LoVo (cell line): ENCODE measurements at places on chromosomes 7 and 10.

DNA sequence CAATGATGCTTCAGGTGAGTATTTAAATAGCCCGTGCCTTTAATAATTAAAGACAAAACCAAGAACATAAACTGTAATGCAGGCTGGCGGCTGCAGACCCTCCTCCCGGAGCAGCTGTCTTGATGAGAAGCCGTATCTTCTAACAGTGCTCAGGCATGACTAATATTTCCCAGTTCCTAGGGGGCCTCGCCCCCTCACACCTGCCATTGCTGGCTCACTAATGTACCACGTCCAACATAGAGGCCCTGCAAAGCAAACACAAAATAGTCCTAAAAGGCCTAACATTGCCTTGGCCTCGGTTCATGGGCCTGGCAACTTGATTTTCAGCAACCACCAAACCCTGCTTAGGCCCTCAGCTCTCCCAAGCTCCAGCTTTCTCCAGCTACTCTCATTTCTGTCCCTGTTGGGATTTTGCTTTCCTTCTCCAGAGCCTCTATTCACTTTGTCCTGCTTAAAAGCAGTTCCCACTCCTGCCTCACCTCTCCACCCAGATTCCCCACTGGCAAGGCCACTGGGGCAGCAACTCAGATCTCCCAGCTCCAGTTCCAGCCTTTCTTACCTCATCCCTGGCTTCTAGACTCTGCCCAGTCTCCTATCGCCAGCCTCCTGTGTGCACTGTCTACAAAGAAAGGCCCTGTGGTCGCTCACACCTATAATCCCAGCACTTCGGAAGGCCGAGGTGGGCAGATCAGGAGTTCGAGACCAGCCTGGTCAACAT, 16.2 kb downstream of the SORBS1 start:
- DNase-seq: no peak

DNA sequence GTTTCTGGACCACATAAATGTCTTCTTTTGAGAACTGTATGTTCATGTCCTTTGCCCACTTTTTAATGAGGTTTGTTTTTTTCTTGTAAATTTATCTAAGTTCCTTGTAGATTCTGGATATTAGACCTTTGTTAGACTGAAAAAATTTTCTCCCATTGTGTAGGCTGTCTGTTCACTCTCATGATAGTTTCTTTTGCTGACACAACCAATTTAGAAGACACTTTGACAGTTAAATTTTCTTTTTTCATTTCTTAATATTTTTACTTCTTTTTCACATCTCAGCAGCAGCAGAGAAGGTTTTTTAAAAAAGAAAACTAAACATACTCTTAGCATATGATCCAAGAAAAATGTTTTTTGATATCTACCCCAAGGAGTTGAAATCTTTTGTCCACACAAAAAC, 61.8 kb downstream of the RNF32 start:
- DNase-seq: no peak

DNA sequence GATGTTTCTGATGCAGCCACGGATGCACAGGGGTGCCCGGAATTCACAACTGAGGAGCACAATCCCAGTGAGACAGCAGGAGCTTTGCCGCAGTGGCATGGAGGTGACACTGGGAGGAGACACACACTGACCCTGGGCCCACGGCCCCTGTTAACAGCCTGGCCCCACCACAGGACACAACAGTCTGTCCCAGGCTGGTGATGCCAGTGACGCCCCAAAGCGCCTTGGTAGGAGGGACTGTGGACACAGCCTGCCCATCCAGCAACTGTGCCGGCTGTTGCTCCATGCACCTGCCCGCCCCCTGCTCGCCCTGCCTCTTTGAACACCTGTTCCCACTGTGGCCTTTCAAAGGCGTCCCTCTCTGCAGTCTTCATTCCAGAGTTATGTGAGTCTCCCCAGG, 49.8 kb downstream of the KLF6 start:
- DNase-seq: no peak

GRCh38 chr10:113399065-113399464, 153.8 kb upstream of the HABP2 start:
- DNase-seq: no peak

DNA sequence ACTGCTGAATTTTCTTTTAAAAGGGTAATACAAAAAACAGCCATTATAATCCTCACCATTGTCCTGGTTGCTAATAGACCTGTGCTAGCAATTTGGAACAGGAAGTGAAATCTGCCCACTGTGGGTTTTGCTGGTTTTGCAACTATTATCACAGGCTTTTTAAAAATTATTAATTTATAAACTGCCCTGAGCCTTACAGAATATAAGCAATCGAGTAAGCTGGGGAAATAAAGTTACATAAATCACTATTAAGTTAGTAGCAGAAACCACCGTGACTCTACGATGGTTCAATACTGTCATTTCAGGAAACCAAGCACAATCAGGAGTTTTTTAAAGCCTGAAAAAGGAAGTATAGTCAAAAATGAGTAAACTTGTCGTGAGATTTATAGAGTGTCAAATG, 62.3 kb downstream of the TMEM26 start:
- DNase-seq: no peak

GRCh38 chr10:119658274-119658673, 7.1 kb downstream of the BAG3 start:
- DNase-seq: no peak

DNA sequence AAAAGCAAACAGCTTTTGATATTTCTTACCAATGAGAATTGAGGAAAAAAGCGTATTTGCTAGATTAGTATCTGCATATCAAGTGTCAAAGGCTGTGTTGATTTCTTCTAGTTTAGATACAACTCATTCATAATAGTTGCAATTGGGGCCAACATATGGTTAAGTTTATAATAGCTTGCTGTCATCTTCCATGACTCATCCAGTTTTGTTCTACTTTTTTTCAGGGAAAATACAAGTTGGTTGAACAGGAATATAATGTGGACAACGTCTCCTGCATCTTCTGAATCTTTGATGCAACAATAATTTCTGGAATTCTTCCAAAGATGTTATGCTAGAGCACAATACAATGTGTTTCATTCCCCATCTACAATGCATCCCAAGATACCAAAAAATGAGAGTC, 182.0 kb downstream of the THSD7A start:
- DNase-seq: no peak

DNA sequence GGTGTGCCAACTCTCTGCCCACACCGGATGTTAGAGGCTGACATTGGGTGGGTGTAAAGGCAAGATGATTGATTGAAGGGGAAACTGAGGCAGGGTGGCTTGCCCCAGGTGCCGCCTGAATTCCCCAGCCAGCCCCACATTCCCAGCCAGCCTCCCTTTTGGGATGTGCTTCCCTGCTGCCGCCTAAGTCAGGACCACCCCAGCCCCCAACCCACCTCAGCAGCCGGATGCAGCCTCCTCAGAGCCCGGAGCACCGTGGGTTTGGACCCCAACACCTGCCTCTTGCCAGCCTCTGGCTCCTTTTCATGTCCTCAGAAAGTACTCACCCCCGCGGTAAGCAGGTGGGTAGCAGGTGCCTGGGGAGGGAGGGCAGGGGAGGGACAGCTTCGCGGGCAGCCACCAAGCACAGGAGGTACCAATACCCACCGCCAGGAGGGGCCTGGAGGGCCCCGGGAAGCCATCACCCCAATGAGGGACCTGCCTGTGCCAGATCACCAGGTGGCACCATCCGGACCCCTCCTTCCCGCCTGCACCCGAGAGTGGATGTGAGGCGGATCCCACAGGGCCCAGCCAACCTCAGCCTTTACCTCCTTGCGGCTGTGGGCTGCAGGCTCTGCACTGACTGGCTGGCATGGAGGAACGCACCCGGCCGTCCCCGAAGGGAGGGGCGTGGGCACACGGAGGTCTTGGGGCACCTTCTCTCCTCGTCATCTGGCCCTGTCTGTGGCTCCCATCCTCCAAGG, 60.5 kb downstream of the PWWP2B start:
- DNase-seq: no peak

DNA sequence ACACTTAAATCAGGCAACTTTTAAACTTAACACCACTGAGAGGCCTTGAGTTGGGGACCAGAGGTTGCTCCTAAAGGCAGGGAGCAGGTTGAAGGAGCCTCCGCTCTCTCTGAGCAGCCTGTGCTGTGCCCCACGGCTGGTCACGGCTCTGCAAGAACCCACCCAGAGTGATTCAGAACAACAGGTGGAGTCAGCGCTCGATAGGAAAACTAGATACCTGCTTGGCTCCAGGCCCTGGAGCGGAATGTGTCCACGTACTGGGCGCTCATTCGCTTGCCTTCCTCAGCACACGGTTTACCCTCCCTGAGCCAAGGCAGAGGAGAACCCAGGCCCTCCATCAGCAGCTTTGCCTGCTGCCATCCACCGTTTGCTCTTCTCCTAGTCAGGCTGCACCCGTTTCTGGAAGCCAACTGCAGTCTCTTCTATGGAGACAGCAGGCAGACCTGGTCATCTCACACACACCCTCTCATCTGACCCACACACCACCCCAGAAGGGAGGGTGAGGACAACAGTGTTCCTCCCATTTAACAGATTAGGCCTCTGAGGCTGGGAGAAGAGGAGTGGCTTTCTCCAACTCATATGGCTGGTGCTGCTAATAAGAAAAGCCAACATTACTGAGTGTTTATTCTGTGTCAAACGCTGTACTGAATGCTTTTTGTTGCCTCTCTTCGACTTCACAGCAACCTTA, 37.6 kb upstream of the PDCD4 start:
- DNase-seq: no peak

DNA sequence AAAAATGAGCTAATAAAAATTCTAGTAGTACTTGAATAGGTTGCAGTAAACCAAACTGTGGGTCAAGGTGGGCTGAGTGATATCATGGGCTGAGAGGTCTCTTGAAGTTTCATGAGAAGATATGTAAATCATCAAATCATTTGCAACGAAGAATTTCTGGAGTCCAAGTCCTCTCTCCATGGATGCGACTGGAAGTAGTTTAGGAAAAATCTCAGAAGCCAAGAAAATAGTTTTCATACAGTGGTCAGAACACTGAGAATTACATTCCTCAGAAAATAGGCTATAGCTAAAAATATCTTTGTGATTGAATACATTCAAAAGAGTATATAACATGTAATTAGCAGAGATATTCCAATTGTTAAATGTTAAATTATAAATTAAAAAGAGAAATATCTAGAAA, 3.6 kb upstream of the IFIT1 start:
- no peak for DNase-seq

GRCh38 chr7:52980129-52980528, 55.3 kb upstream of the POM121L12 start:
- no peak for DNase-seq

DNA sequence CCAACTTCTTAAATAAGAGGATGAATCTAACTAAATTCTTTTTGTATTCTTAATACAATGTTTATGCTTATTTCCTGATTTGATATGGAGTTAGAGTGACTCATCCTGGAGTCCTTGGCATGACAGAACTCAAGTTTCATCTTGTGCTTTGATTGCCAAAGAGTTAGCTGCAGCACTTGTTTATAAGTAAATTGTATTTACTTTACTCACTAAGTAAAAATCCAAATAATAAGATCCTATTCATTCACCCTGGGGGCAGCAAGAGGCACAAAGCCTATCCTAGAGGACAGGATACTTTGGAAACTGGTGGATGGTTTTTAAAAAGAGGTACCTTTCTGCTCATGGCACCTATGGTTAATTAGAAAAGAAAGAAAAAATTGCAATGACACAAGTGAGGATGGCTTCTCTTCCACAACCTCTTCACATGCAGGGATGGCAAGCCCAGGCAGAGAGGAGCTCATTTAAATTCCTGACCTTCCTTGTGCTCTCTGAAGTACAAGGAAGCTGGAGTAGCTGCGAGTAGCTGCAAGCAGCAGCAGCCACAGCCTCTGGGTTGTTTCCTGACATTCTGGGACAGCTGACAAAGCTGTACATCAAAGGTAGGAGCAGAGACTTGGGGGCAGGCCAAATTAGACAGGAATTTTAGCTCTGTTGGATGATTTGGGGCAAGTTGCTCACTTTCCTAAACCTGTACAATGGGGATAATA, 28.5 kb upstream of the CROT start:
- DNase-seq: peak; percentile 24

DNA sequence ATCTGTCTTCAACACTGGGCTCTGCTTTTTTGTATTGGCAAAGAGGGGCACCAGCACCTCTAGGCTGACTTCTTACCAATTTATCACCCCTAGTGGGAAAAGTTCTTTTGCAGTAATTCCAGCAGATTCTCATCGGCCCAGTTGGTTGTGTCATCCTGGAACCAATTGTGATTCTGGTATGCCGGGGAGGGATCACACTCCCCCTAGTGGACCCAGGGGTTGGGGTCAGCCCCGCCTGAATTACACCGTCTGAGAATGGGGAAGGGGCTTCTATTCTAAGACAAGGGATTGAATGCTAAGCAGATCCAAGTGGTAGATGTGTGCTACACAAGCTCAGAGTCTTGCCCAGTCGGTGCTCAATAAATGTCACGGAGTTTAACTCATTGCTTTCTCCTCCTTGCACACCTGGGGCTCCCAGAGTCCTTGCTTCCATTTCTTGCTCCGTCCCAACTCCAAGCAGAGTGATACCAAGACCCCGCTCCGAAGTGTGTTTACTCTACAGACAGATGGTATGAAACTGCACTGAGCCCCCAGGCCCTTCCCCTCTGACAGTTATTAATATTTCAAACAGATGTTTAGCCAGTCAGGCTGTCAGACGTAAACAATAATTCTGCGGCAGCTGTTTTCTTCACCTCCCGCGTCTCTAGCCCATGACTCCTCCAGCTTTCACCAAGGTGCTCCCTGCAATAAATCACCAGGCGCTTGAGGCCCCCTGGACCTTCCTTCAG, 71.9 kb downstream of the C10orf105 start:
- DNase-seq: no peak

DNA sequence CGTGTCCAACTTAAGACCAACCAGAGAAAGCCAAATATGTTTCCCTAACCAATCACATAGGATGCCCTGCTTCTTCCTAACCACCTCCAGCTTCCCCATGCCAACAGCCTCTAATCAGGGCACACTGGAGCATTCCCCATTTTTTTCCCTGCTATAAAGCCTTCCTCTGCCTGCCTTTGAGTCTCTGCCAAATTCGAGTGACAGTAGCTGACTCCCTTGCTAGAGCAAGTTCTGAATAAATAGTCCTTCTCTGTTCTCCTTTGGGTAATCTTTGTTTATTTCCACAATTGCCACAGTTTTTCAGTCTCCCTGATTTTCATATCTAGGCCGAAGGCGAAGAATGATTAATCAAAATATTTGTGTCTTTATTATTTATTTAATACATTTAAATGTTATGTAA, 96.7 kb downstream of the ANLN start:
- DNase-seq: no peak

DNA sequence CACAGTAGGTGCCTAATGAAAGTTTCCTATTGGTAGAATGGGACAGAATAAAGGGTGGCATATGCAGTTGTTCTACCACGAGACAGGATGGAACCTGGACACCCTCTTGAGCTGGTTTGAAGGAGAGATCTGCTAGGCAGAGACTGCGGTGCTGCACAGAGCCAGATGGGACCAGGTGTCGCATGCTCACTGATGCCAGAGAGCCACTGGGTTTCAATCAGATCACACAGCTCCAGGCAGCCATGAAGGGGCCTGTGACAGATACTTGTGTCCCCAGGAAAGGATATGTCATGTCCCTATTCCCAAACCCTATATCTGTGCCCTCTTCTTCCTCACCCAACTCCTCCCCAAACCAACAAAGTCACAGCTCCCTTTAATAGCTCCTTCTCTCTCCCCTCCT, 235.7 kb downstream of the PRPF18 start:
- DNase-seq: no peak
